ENCODE measurements at places on chromosomes 2 and 18. TPM values are rescaled to one million over a fixed set of nuclear protein-coding genes. Genes with fewer than 3 reads are reported as not detected.

- DNase-seq, result no peak
Measured at GRCh38 chr18:56937874-56938430, 208.9 kb upstream of the BOD1L2 start.

GRCh38 chr2:240962300-240963064, 35.9 kb upstream of the SNED1 start:
- peak; percentile 52 for DNase-seq

DNA sequence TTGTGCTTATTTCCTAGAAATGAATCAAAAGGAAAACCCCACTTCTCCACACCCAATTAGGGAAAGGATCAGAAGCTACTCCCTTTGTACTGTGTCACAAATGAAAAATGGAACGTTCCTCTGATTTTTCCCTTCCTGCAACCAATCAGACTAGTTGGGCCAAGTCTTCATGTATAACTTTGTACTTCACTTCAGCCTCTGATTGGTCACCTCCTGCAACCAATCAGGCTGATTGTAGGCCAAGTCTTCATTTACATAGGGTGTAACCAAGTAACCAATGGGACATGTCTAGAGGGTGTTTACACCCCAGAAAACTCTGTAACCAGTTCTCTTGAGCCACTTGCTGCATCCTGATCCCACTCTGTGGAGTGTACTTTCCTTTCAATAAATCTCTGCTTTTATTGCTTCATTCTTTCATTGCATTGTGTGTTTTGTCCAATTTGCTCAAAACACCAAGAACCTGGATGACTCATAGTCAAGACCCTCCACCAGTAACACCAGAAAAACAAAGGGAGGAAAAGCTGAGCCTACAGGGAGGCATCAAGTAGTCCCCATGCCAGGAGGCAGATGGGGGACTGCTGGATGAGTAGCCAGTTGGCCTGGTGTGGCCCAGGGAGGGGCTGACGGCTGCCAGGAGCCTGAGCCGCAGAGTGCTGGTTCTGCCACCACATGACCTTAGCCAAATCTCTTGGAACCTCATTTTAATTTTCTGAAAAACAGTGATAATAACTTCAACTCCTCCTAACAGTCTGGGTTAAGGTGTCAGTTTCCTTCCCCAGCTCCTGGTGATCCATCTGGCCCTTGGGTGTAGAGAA, 46.1 kb downstream of the SOWAHC start:
- no peak for DNase-seq

DNA sequence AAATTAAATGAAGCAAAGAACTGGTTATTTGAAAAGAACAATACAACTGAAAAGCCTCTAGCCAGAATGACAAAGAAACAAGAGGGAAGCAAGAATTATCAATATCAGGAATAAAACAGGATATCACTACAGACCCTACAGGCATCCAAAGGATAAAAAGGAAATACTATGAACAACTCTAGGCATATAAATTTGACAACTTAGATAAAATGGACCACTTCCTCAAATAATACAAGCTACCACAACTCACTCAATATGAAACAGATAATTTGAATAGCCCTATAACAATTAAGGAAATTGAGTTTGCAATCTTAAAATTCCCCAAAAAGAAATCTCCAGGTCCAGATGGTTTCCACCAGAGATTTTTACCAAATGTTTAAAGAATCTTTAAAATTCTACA, 19.8 kb downstream of the RPRD1A start:
- no peak for DNase-seq

DNA sequence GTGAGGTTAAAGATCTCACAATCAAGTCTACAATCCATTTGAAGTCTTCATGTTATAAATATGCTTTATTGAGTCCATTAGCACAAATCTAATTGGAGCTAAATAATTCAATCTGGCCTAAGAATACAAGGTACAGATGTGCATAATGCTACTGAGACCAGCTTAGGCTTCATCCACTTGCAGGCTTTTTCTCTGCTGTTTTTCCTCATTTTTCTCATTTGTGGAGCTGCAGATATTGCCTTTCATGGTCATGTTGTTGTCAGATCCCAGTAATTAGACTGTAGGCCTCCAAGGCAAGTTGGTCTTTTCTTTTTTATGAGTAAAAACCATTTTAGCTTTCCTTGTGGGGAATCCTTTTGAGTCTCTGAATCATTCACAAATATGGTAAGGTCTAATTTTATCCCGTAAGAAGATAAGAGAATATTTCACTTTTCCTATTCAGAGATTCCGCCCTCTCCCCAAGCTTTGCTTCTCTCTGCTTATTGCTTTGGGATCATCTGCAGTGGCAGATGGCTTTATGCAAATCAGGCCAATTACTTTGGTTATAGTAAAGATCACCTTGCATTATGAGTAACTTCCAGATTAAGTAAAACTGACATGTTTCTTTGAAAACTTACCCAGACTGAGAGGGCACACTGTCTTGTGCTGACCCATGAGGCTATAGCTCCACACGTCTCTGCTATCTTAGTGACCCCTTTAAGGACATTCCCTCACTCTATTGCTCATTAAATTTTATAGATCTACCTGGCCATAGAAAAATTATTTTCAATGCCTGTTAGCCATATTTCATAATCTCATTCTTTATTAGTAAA, 80.9 kb downstream of the MGAT5 start:
- DNase-seq, result no peak

- DNase-seq, result no peak
Measured at GRCh38 chr18:10285283-10285640, 169.2 kb upstream of the APCDD1 start.

GRCh38 chr2:227657199-227657845, 9.3 kb upstream of the SCYGR5 start:
- no peak for DNase-seq

DNA sequence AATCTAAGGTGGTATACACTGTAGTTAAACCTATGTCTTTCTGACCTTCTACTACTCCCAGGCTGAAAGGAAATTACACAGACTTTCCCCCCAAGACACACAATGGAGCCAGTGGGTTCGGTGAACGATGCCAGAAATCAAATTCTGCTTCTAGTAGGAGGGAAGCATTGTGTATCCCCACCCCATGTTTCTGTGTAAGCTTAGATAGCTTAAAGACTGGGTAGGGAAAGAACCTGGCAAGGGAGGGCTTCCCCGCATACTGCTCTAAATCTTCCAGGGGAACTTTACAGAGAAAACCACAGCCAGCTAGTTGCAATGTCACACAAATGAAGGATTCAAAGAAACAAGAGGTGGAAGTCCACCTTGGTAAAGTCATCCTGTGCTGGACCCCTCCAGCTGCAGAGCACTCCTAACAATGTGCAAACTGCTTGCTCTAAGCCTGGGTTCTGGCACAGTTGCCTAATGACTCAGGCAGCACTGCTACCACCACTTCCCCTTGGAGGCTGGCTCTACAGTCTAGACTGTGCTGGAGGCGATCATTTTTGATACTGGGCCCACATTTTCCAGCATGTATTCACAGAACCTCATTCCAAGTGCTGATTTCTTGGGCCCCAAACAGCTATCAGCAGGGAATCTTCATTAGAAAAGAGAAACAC, 47.5 kb downstream of the TRIB2 start:
- DNase-seq, result no peak

The DRC1 gene
- total RNA-seq, result 5.7 TPM

The SP140 gene
- 1.1 TPM for total RNA-seq
